Effector memory CD8-positive, alpha-beta T cell (primary cell): ENCODE measurements at places on chromosomes 3 and 15.
A peak's percentile ranks its signal among the peaks of the same experiment; 100 is the strongest.

- DNase-seq, result no peak
Observed at GRCh38 chr3:79490165-79491028, 277.4 kb downstream of the ROBO1 start.

- no peak for DNase-seq
Observed at GRCh38 chr15:62976301-62976881, 66.2 kb upstream of the TPM1 start.

DNA sequence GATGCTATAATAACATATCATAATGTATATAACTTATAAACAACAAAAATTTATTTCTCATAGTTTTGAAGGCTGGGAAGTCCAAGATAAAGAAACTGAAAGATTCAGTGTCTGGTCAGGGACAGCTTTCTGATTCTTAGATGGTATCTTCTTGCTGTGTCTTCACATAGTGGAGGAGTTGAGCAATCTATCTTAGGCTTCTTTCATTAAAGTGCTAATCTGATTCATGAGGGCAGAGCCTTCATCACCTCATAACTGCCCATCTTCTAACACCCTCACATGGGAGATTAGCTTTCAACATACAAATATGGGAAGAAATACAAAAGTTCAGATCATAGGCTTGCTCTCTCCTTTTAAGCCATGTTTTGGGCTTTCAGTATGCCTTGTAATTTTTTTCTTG, 774.8 kb upstream of the EPHA6 start:
- no peak for DNase-seq

DNA sequence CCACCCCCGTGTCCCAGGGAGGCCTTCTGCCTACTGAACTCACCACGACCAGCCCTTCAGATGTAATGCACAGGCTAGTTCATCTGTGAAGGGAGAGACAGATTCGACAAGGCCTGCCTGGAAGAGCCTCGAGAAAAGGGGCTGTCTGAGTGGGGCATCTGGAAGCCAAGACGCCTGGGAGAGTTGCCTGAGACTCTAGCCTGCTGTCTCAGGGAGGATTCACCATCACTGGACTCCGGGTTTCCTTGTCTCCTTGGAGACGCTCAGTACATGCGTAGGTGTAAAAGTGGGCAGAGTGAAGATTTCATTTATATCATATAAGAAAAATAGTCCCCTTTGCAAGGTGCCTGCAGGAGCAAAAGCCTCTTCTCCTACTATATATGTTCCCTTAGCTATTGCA, 468.9 kb downstream of the FOXP1 start:
- DNase-seq, result no peak

DNA sequence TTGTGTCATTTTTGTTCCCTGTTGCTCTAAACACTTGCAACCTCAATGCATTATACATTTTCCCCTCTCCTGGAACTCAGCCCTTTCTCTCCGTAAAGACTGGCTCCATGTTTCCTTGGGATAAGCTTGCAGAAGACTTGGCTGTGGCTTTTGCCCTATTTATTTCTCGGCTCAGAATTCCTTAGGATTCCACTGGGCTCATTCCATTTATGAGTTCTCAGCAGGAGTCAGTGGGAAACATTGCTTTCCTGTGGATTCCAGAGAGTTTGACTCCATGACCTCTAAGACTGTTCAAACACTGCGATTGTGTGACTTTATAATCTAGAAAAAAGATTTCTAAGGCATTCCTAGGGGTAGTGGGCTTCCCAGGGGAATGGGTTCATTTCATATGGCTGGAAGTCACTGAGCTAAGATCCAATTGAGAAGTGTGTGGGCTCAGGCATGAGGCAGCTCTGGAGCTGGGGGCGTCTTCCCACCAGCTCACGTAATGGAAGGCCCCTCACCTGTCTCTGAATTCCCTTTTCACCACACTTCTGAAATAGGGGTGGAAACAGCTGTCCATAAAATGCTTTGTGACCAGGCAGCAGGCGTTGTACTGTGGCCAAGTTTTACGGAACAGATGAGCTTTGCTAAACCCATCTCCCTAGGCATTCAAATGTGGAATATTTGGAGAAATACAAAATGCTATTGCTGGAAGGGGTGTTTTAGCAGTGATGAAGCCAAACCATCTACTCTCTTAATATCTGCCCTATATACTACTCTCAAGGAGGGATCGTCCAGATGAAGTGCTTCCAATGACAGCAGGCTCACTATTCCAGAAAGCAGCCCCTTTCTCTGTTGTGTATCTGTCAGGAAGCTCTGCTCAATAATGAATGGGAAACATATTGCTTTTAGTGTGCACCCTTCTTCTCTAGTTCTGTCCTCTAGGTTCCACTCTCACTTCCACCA, 91.8 kb upstream of the BCL6 start:
- no peak for DNase-seq

GRCh38 chr3:173690542-173691180, 293.1 kb downstream of the NLGN1 start:
- DNase-seq, result no peak

DNA sequence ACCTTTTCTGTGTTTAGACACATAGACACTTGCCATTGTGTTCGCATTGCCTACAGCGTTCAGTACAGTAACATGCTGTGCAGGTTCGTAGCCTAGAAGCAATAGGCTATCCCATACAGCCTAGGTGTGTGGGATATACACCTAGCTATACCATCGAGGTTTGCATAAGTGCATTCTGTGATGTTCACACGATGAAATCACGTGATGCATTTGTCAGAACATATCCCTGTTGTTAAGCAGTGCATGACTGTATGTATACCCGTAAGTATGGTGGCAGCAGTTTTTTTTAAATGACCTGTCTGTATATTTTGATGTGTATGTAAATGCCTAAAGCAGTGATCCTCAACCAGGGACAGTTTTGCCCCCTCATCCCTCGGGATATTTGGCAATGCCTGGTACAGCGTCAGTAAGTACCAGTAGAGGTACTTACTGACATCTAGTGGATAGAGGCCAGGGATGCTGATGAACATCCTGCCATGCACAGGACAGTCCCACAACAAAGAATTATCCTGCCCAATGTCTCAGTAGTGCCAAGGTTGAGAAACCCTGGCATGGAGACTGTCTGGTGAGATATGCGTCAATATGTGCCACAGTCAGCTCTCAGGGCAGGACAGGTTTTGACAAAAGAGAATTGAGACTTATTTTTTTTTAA, 129.1 kb downstream of the HCN4 start:
- DNase-seq, result no peak

DNA sequence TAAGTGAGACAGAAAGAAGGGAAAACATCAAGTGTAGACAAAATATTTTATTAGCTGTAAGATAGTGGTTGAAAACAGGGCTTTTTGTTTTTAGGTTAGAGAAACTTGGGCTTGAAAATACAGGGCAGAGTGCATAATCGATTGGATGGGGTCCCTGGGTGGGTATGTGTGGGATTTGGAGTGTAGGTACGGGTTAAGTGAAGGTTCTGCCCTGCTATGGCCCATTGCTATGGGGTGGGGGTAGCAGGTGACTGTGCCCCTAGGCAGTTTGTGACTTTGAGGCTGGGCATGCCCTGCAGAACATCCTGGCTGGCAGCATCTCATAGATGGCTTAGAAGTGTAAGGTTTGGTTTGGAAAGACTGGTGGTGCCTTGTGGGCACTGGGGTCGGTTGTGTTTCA, 3.7 kb upstream of the FAM131A start:
- no peak for DNase-seq

- DNase-seq, result no peak
Observed at GRCh38 chr15:74253211-74253921, 17.2 kb downstream of the CCDC33 start.

GRCh38 chr3:109268181-109268580, 48.1 kb downstream of the DPPA2 start:
- DNase-seq, result no peak

DNA sequence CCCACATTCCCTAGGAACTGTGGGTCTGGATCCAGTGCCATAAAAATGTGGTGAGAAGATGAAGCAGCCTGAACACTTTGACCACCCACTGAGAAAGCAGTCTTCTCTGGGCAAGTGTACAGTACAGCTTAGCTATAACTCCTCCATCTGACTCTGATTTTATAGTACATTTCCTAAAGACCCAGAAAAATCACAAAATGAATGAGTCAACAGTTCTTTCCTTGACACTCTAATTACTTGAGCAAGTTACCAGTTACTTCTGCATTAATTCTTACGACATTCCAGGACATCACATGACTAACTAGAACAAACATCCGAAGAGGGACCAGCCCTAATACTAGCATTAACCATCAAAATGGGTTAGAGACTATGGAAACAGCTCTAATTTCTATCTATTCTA, 148.1 kb upstream of the PEX5L start:
- DNase-seq, result no peak

GRCh38 chr3:63980830-63981498, 42.3 kb downstream of the PSMD6 start:
- no peak for DNase-seq

GRCh38 chr15:33171202-33171601, 23.3 kb downstream of the FMN1 start:
- no peak for DNase-seq

- DNase-seq, result no peak
Observed at GRCh38 chr3:14884665-14885064, 62.7 kb upstream of the NR2C2 start.

DNA sequence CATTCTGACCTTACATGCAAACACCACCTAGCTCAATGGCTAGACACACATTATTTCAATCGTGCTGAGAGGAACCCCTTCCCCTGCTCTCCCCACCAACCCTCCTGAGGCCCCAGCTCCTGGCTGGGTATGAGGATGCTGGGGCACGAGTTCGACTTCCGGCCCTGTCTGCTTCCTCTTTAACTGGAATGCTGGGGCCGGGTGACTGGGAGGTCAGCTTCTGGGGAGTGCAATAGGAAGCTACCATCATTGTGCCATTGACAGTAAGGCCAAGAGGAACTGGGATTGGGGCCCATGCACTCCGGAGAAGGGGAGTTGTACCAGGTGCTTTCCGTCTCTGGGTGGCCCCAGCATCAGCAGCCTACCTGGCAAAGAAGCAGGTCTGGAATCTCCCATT, 15.6 kb upstream of the TLE3 start:
- DNase-seq, result no peak

GRCh38 chr15:35445891-35446290, 100.1 kb downstream of the DPH6 start:
- DNase-seq, result no peak

DNA sequence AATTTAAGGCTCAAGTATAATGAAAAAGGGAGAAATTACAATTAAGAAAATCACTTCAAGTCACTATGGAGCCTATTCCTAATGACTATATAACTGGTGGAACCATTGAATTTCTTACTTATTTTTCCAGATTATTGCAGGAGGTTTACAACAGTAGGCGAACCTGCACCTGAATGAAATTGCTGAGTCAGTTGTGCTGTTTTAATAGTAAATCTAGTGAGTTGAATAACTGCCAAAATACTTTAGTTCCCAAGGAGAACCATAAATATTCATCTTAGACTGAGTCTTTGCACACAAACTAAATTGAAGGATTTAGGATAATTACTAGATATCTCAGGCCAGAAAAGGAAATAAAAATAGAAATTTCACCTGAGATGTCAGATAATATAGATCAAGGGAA, 1052.8 kb downstream of the NAALADL2 start:
- DNase-seq, result no peak

DNA sequence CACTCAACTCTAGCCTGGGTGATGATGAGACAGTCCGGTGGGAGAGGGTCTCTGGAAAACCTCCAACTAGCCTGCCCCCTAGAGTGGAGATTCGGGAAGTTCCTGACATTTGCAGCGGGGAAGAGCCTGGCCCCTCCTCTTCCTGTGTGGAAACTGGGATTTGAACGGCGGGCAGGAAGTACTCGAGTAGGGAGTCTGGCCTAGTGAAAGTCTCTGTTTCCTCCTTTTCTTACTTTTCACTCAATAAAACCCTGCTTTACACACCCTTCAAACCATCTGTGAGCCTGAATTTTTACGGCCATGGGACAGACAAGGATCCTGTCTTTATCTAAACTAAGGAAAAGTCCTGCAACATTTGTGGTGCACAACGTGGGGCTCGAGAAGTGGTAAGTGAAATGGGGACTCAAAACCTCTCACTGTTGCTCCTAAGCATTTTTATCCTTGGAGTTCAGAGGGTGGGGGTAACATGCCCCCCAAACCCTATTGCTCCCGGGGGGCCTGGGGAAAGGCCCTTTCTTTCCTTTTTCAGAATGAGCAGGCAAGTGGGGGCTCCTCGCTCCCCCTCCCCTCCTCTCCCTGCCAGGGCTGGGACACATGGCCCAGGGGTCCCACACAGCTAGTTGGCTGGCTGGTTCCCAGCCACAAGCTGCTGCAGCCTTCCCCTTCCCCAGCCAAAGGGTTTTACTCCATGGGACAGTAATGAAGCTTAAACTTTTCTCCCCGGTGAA, 224.7 kb upstream of the GBE1 start:
- no peak for DNase-seq

DNA sequence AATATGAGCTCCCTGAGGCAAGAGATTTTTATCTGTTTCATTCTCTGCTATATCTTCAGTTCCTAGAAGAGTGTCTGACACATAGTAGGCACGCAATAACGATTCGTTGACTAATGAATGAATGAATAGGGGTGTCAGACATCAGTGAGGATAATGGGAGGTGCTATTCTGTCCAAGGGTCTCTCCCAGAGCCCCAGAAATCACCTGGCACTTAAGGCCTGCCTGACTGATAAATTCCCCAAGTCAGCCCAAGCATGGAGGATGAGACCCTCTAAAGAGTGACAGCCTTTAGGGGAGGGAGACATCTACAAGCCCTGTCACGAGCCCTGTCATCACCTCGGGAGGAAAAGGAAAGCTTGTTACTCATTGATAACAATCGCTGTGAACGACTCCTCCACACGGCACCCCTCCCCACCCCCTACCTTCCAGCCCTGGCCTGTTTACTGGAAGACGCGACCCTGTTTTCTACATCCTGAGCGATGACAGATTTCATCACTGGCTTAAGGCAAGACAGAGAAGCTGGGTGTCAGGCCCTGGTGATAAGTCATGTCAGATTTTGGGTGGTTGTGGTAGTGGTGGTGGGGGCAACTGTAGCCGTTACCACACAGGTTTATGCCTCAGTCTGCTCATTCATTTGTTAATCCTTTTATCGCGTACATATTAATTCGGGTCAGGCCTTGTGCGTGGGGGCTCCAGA, 23.1 kb downstream of the BHLHE40 start:
- peak; percentile 67 for DNase-seq

DNA sequence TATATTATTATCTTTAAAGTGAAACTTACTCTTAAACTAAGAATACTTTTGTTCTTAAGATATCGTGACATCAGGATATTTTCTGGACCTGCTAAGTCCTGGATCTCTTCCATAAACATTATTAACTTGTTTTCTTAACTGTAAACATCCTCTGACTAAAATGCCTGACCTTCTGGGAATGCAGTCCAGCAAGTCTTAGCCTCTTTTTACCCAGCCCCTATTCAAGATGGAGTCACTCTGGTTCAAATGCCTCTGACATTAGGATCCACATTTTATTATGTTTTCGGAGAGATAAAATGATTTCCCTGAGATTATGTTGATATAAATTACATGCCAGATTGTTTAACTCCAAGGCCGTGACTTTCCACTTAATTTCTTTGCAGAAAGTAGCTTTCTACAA, 37.6 kb downstream of the OSTN start:
- DNase-seq, result no peak

DNA sequence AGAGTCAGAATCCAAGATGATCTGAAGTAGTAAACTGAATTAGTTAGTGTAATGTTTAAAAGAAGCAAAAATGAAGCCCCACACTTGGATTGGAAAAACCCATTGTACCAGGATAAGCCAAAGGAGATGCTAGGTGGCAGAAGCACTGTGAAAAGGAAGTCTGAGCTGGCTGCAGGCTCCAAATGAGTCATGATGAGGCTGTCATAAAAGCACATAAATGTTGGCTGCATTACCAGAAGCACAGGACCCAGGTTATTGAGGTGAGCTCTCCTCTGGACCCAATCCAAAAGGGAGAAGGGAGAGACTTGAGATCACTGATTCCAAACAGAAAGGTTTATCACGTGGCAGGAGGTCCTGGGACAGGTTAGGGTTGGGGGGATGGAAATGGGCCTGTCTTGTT, 3.2 kb upstream of the ACAN start:
- no peak for DNase-seq
